ENCODE measurements at places on chromosomes 2 and 18.

DNA sequence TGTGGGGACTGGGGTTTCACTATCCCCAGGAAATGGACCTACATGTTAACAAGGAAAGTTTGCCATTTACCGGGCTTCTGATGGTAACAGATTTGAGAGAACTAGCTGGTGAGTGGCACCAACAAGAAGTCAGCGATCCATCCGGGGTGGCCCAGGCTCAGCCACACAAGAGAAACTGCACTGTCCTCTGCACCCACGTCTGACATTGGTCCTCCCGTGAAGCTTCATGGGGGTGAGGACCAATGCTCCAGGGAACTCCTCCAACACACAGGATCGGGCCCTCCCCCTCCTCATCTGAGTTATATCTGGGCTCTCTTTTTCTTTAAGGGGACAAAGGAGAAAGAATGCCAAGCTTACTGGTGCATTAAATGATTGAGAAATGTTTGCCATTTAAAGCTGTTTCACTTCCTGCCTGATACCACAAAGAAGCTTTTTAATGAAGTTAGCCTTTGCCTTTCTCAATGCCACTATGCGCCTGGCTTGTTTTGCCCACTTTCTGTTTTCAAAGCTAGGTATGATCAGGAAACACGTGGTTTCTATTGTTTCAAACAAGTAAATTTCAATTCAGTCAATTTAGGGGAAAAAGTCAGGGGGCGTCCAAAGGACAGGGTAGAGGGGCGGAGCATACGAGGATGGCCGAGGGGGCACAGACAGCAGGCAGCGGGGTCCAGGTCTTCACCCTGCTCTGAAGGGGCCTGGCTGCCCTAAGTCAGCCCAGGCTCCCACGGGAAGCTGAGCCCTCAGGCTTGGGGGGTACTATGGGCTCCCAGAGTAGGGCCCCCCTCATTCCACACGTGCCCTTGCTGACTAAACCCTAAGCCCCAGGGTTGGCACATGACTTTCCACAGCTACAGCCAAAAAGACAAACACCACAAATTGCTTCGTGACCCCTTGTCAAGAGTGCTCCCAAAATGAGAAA is 204.0 kb upstream of the ID2 start:
- DNase-seq, result no peak

DNA sequence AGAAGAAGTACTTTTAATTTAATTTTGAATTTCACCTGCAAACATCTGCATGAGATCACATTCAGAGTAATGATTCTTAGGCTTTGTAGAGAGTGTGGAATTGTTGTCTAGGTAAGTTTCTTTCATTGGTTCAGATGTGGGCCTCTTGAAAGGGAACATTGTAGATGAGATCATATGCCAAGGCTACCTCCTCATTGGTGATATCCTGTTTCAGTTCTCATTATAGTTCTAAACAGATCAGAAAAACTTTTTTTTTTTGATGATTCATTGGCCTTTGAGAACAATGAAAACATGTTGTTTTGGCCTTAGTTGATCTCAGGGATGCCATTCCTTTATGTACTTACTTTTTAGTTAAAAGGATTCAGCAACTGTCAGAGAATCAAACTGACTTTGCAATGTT is 44.5 kb downstream of the EML6 start:
- DNase-seq, result no peak

- DNase-seq, result no peak
Observed at GRCh38 chr2:99890568-99891427, 251.6 kb downstream of the AFF3 start.

- DNase-seq, result no peak
Observed at GRCh38 chr2:239003624-239004273, 155.9 kb downstream of the TWIST2 start.

GRCh38 chr18:8711736-8712135 is 6.4 kb downstream of the MTCL1 start:
- no peak for DNase-seq

DNA sequence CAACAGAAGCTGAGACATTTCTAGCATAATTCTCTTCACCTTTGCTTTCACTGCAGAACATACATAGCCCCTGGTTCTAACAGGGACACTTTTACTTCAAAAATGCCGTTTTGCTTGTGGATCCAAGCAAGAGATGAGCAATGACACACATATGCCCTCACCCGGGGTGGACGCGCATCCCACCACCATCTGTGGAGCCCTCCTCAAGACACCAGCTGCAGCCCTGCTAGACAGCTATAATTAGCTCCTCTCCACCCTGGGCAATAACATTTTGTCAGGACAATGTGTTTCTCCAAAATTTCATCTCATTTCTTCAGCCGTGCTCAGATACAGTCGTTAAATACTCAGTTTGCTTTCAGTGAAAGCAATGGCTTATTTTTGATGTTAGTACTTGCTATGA is 368.7 kb upstream of the RAB6C start:
- DNase-seq, result no peak

DNA sequence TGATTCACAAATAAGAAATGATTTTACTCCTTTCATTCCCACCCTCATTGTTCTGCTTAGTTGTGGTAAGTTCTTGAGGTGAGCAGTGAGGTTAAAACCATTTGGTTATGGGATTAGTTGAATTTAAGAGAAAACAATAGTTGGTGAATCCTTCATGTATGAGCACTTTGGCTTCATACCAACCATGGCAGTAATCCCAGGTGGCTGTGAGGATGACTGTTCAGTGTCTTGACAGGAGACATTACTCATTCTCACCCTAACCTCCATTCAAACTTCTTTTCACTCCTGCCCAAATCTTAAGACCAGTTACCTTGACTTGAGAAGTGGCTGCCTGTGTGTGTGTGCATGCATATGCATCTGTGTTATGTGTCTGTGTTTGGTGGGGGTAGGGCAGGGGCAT is 143.1 kb downstream of the SETBP1 start:
- no peak for DNase-seq

GRCh38 chr2:163774862-163775261 is 39.1 kb upstream of the FIGN start:
- DNase-seq, result no peak

GRCh38 chr2:230784795-230785194 is 72.2 kb downstream of the CAB39 start:
- DNase-seq, result no peak

DNA sequence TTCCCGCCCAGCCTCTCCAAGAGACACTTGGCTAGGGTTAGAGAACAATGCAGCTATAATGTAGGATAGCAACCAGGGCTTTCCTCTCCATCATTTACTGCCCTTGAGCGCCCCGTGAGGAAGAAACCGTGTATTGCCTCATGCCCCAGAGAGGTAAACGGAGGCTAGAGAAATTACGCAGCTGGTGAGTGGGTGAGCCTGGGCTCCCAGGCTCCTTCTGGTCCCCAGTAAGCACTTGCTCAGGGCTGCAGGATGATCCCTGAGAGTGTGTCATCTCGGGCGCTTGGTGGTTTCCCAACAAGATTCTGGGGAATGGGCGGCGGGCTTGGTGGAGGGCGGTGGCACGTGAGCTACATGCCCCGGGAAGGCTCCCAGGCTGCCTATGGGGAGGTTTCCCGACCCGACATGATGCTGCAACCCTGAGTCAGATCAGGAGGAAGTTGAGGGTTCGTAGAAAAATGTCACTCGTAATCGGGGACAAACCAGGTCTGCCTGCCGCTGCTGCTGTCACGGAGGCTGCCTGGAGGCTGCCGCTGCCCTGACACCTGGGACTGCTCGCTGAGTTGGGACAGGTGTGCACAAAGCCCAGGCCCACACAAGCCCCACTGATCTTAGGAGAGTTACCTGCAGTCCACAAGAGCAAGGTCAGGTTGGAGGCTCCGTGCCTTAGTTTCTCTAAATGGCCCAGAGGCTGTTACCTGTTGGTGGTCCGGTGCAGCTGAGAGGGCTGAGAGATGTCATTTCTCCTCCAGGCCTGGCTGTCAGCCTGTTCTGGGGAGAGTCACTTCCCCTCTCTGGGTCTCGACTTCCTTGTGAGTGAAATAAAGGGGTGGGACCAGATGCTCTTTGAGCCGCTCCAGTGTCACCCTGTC is at the start of gene GPR55:
TSS of gene GPR55 (minus strand) at position 773 of the 872 bp plus-strand sequence. CDS start 14,280 bp downstream, outside the sequence.
- no peak for DNase-seq

- DNase-seq, result no peak
Observed at GRCh38 chr2:110157153-110157793, 41.7 kb upstream of the MALL start.

GRCh38 chr2:70095720-70096670 is 8.7 kb downstream of the PCBP1 start:
- no peak for DNase-seq

- peak; percentile 51 for DNase-seq
Observed at GRCh38 chr2:216057688-216058193, 23.9 kb downstream of the PECR start.

DNA sequence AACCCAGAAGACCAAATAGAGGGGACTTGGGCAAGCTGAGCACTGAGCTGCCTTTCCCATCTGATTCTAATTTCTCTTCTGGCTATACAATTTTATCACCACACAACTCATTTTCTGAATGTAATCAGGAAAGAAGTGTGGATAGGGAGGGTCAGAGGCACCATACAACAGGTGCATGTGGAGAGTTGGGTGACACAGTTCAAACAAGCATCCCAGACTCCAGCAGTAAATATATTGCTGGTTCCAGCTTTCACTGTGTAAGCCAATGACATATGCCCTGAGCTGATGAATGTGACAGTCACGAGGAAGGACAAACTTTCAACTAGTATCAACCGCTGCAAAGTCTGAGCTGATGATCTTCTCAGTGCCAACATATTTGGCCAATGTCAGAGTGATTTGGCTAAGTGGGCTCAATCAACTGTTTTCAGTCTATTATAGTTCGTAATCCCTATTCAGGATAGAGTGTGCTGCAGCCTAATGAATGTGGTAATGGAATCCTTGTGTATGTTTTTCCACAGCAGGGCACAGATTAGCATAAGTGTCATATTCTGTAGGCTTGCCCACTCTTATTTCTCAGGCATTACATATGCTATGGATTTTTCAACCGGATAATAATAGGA is 109.9 kb upstream of the MEIS1 start:
- DNase-seq, result no peak

DNA sequence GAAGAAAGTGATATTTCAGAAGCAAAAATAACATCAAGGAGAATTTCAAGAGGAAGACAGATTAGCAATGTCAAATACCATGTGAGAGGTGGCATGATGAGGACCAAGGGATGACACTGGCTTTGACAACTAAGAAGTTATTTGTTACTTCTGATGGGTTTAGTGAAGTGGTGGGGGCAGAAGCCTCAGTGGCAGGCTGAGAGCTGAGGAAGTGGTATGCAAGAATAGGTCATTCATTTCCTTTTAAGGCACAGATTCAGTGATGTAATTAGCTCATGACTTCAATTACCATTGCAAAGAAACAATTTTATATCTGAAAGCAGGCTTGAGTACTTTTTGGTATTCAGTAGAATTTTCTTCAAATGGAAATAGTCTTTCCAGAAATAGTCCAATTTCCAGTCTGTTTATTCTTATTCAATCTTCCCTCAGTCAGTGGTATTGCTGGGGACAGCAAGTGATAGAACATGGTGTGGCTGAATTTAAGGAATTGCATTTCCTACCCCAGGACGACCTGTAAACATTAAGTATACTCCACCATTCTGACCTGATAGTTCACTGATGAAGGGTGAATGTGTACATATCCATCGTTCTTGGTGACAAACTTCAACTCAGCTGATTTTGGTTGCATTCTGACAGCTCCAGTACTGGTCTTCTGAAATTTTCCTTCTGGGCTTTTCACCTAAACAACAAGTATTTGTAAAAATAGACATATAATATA is 28.2 kb downstream of the GEMIN6 start:
- no peak for DNase-seq

DNA sequence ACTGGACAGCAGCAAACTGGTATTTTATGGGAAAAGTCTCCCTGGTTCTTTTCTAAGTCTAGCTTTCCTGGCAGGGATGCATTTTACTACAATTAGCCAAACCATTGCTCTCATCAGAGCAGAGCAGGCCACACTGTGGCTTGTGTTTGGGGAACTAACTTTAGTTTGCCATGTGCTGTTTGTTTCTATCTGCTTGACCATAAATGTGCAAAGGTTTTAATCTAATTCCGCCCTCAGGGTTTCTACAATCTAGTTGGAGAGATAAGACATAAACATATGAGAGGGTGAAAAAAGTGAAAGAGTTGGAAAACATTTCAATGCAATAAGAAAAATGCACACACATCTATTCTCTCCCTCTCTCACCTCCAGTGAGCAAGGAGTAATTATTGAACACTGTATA is 86.9 kb upstream of the MAPK4 start:
- DNase-seq, result no peak

DNA sequence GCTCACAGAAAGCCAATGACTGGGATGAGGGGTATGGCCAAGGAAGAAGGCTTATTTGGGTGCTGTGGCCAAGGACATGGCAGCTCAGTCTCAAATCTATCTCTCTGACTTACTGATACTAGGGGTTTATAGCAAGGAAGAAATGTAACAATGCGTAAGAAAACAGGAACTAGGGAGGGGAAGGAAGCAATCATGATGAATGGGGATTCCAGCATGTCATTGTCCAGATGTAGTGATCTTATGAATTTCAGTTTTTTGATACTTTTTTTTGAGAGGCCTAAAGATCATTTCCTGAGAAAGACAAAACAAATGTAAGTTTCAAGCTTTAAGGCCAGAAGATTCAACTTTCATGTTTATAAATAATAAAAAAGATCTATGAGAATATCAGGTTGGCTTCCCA is 298.6 kb upstream of the FAM98A start:
- no peak for DNase-seq

DNA sequence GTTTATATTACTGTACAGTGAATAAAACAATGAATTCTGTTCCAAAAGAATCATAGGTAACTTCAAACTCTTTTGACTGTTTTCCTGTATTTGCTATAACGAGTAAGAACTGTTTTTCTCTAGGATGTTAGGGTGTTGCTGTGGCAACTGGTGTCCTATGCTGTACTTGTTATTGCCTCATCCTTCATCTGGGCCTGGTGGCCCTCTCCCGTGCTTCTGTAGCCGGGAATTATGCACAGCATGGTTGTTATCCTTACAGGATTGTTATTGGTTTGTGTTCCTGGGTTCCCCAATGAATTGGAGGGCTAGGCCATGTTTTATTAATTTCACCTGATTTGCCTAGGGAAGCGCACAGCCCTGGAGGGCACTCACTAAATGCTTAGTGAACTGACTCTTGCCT is 279.2 kb downstream of the PTPRM start:
- no peak for DNase-seq

DNA sequence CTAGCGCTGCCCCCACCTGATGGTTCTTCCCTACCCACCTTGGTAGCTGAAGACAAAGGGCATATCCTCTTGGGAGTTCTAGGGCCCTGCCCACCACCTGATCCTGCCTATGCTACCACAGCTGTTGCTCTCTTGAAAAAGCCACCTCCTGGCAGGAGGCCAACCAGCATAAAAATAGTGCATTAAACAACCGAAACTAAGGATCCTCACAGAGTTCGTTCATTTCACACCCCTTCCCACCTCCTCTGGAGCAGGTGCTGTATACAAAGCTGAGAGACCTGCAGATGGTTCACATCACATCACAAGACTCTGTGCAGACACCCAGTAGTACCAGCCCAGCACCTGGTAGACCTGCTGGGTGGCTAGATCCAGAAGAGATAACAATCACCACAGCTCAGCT is 1348.0 kb upstream of the TMEFF2 start:
- DNase-seq, result no peak

DNA sequence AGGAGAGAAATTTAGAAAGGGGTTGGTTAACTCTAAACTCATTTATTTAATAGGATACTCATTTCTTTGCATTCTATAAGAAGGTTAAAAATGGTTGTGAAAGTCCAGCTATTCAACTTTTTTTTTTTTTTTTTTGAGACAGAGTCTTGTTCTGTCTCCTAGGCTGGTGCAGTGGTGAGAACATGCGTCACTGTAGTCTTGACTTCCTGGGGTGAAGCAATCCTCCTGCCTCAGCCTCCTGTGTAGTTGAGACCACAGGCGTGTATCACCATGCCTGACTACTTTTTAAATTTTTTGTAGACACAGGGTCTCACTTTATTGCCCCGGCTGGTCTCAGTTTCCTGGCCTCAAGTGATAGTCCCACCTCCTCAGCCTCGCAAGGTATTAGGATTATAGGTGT is 11.9 kb downstream of the ELP2 start:
- DNase-seq, result no peak
